ENCODE measurements at places on chromosomes 11 and 22.

DNA sequence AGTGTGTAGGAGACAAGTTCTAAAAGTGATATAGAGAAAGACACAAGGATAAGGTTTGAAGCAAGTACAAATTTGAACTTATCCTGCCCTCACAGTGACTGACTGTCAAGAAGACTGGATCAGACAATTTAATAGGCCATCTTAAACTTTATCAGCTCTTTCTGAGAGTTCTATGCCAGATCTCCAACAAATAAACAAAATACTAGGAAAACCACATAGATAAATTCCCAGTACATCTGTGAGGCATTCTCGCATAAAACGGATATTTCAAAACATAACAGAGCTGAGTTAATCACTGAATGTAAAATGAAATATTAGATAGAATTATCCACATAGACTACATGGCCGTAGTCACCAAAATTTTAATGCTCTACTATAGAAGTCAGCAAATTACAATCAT, 120.9 kb upstream of the LUZP2 start:
- no peak for DNase-seq

DNA sequence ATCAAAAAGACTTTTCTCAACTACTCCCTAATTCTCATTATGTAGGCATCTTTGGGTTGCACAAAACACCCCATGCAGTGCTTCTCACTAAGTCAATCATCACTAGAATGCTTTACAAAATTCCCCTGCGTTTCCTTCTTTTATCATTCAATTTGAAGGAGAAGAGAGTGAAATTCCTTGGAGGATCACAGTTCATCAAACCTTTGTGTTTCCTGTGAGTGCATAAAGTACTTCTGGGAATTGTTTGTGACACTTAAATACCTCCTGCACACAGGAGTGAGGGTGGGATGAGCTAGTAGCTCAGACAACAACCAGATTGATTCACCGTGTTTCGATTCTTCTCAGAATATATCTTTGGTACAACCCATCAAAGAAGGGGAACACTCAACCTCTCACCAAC, 3.7 kb upstream of the OR5AR1 start:
- no peak for DNase-seq

GRCh38 chr11:9462172-9462799, 1.5 kb downstream of the ZNF143 start:
- no peak for DNase-seq

- no peak for DNase-seq
Measured at GRCh38 chr11:92917927-92918326, 51.5 kb upstream of the MTNR1B start.

DNA sequence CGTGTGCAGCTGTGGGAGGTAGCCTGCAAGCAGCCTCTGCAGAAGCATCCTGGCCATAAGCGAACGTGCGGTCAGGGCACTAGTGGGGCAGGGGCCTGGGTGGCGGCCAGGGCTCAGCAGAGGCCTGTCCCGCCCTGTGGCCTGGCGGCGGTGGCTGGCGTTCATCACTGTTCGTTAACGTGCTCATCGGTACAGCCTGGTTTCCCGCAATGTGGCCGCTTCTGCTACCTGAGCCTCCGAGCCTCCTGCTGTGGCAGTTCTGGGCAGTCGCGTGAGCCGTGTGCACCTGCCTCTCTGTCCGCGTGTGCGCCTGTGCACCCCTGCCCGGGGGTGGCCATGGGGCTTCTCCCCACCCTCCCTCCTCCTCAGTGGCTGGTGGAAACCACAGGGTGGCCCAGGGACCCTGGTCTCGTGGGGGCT, 117.9 kb downstream of the KCNQ1OT1 start:
- DNase-seq: no peak

- no peak for DNase-seq
Measured at GRCh38 chr11:67646535-67647336, 3.8 kb downstream of the ACY3 start.

- no peak for DNase-seq
Measured at GRCh38 chr11:19595499-19595839, 117.2 kb upstream of the NAV2 start.

DNA sequence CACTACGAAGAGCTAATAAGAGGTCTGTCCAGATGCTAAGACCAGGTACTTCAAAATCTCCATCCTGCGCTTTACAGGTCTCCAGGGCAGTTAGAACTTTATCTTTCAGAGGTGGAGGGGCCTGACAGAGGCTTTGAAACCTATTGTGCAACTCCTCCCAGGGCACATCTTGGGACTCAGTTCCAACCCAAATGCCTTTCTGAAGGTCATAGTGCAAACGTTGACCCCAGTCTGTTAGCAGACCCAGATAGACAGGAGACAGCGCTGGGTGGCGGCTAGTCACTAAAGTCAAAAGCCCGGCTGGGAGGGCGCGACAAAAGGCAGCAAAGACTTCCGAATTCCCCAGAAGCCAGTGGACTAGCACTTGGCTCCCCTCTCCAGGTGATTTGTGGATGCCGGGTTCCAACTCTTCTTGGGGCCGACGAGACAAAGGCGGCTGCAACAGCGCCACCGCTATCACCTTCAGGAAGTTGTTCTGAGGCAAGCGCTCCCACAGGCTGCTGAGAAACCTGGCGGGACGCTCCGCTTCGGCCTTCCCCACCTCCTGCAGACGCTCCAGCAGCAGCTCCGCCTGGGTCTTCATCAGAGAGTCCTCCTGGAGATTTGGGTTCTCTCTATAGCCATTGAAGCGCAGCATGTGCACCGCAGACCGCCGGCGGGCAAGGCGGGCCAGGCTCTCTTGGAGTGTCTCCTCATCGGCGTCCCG, 728 bp downstream of the FANCF start:
- DNase-seq: peak; percentile 40

DNA sequence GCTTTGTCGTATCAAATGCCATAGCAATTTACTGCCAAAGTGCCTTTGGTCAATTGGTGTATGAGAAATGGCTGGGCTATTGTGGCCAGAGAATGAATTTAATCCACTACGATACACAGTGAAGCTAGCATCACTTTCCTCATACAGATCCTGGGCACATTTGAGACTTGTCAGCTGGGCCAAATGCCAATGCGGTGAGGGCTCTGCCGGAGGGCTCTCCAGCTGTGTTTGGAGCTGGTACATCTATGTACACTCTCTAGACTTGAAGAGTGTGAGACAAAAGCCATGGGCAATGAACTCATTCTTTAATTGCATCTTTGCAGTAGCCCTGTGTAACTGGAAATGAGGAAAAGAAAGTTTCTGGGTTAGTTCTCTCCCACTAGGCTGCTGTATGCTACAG, 1052.9 kb downstream of the NTM start:
- no peak for DNase-seq

DNA sequence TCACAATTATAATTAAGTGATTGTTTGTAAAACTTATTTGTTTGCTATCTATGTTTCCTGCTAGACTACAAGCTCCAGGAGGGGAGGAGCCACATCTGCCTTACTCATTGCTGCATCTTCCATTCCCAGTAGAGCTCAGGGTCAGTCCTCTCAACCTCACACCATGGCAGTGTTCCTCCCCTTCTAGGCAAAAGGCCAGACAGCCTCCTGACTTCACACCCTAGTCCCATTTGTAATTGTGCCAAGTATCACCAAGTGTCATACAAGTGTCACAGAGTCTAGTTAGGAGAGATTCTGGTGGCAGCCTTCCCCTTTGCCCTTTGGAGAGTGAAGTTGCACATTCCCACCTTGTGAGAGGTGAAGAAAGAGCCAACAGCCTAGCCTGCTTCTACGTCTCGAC, 490.4 kb downstream of the INSC start:
- no peak for DNase-seq

All from activated CD4-positive, alpha-beta T cell treated with anti-CD3 and anti-CD28 coated beads for 1 hour (primary cell).